ENCODE measurements at places on chromosomes 2 and 18.

DNA sequence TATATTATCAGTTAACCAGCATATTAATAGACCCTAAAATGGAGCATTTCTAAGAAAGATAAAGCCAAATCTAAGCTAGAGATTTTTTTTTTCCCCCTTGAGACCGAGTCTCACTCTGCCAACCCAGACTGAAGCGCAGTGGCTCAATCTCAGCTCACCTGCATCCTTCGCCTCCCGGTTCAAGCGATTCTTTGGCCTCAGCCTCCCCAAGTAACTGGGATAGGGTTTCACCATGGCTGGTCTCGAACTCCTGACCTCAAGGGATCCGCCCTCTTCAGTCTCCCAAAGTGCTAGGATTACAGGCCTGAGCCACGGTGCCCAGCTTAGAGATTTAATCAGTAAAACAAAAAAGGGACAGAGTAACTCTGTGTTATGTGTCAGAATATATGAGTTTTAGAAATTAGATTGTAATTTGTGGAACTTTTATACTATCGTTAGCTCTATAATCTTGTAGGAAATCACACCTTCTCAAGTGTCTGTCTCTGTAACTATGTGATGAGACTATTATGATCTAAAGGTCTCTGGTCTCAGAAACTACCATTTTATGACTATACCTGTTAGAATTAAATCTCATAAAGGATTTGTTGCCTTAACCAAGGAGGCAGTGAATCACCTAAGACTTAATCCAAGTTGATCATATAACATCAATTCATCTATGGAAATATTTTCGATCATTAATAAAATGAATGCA lies 34.0 kb downstream of the YWHAQ start:
- DNase-seq: no peak

GRCh38 chr18:45447355-45448265 lies 167.7 kb upstream of the SLC14A2 start:
- DNase-seq: no peak

DNA sequence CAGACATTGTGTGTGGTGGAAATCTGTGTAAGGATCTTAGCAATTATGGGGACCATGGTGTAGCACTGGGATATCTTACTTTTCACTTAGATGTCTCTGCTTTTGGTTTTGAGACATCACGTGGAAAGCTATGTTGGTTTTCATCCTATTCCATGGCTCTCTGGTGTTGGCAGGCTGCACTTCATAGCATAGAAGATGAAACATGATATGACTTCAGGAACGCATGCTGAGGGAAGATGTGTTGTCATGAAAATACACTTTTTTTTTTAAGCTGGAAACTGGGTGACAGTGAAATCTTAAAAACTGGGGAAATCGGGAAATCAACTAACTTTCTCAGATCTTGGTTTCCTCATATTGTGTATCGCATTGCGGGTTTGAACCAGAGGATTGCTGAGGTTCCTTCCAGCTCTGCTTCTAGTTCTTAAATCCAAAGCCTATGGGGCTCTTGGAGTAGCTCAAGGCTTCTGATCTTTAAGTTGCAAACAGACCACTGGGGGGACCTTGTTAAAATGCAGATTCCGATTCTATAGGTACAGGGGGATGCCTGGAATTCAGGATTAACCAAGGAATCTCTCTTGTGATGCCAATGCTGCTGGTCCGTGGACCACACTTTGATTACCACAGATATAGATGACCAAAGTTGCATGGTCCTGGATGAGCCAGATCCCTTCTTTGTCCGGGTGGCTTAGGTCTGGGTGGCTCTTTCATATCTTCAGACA lies 160.7 kb downstream of the SH3RF3 start:
- no peak for DNase-seq

GRCh38 chr2:8576525-8577167 lies 105.2 kb upstream of the ID2 start:
- DNase-seq: peak; percentile 53

GRCh38 chr2:160224060-160224459 lies 24.0 kb upstream of the ITGB6 start:
- DNase-seq: peak; percentile 55

DNA sequence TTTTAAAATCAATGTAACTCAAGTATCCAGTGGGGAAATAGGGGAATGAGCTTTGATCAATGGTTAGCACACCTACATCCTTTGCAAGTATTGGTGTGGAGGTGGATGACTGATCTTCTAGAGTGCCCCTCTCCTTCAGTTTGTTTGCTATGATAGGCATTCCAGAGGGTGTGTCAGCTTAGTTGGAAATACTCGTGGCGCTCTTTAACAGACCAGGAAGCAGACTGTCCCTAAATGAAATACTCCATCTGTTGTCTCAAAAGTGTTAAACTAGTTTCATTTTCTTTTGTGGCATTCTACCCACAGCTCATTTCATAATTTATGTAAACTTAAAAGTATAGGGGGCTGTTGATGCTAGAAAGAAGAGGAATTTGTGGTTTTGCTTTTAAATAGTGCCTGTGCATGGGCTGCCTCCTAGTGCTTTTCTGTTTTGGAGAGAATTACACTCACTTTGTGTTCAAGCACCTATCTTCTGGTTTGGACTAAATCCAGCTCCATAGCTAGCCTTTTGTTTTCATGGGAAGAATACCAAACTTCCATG lies 66.2 kb downstream of the STAT1 start:
- DNase-seq: no peak

GRCh38 chr2:19203866-19204265 lies 154.6 kb downstream of the OSR1 start:
- no peak for DNase-seq

DNA sequence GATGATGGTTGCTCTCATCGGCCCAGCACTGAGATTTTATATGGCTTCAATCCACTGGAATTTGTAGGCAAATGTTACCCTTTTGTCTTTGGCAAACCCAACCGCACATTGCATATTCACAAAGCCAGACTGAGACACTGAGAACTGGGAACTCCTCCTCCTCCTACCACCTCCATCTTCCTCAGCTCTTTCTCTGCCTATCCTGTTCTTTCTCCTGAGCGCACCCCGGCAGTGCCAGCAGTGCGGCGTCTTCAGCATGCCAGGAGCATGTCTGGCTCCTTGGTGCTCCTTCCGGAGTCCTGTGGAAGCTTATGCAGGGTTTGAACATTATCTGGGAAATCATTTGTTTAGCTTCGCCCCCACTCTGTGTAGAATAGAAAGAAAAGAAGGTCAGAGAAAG lies 50.8 kb downstream of the TRIB2 start:
- no peak for DNase-seq

DNA sequence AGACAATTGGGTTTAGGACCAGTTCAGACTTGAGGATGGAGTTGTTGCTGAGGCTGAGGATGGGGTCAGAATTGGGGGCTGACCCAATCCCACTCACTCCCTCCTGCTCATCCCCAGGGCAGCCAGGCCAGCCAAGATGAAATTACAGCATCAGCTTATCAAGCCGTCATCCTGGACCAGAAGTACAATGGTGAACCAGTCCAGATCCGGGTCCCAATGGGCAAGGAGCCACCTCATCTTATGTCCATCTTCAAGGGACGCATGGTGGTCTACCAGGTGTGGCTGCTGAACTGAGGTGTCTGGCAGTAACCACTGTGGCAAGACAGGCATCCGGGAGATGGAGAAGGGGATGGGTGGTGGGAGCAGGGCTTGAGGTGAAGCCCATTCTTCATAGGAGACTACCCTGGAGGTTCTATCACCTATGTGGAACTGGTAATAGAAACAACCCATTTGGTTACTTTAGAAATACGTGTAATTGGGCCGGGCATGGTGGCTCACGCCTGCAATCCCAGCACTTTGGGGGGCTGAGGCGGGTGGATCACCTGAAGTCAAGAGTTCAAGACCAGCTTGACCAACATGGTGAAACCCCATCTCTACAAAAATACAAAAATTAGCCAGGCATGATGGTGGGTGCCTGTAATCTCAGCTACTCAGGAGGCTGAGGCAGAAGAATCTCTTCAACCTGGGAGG lies 13.9 kb downstream of the VIL1 start:
- DNase-seq: no peak

DNA sequence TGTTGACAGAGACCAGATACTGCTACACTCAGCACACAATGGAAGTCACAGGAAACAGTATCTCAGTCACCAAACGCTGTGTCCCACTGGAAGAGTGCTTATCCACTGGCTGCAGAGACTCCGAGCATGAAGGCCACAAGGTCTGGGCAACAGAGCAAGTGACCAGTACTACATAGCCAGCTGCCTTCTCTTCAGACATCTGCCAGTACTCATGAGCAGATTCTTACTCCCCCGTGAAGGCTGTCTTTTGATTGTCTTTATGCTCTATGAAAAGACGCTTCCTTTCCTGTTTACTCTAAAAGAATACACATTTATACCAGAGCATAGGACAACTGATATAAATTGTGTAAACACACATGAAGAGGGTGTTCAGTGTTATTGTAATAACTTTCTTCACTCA lies 118.9 kb downstream of the MMADHC start:
- no peak for DNase-seq

DNA sequence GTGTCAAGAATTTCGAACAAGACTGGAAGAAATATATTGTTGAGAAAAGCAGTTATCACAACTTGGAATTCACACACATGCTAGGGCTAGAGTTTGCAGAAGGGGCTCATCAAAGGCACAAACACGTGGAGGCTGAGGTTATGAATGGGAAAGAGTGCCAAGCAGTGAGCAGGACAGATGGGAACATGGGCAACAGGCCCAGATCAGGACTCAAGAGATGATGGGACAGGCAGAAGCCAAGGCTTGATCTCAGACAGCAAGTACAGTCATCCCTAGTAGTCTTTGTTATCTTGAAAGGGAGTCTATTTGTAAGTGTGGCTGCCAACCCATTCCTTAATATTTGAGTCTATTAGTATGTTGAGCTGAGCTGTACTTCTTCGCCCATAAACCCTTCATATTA lies 22.2 kb upstream of the EPC2 start:
- DNase-seq: no peak

- no peak for DNase-seq
Observed at GRCh38 chr2:41741951-41742595, 305.7 kb upstream of the PKDCC start.

GRCh38 chr2:43531251-43531650 lies 64.6 kb downstream of the THADA start:
- DNase-seq: no peak

DNA sequence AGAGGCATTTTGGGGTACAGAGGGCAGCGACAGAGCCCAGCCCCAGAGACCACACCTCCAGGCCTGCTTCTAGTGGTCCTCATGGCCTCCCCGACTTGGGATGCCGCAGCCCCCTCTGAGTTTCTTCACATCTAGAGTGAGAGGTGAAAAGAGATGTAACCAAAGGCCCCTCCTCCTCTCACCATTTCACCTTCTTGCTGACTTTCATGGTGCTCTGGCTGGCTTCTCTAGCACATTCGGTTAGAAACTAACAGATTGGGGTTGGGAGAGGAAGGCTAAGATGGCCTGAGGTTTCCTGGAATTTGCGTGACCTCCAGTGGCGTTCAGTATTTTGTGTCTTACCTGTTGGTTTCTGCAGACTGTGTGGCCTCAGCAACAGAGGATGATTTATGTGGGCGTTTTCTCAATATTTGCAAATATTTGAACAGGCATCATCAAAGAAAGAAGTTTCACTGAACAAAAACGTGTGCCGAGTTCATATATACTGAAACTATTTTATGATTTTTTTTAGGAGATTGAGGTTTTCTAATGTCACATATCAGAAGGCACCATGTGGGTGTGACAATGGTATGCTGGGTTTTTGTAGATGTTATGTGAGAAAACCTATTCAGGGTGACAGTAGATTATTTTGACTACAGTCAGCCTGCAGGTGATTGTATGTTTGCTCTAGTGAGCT lies 69.9 kb upstream of the BCL2L11 start:
- peak; percentile 60 for DNase-seq

DNA sequence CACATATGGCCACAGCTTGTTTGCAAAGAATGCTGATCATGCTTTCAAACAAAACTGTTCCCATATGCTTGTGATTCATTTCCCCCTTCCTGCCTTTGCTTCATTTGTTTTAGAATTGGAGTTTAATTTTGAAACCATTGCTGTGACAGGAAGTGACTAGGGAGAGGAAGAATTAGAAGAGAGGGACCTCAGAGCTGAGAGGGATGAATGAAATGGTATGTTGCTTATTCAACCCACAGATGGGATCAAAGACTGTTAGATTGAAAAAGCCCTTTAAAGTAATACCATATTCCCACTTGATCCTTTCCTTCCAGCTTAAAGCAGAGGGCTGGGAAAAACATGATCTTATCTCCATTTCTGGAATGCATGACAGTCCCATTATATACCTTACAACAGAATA lies 106.2 kb upstream of the RNF152 start:
- DNase-seq: no peak

- no peak for DNase-seq
Observed at GRCh38 chr18:48342581-48342980, 66.6 kb downstream of the ZBTB7C start.

DNA sequence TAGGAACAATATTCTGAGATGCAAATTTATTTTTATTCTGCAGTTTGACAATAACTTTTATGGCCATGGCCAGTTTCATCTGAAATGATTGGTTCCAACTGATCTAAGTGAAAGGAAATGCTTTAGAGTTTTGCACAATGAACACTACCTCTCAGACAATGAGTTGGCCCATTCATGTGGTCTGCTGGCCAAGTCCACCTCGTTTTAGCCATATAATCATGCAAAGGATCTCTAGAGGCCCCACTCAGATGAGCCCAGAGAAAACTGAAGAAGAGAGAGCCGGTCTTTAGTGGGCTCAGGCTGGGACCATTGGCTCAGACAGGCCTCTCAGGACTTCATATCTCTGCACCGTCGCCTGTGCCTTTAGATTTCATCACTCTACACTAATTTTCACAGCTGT lies 254.7 kb downstream of the MREG start:
- no peak for DNase-seq
